ENCODE measurements at places on chromosomes 13 and 19.

GRCh38 chr13:111161601-111162600 is 46.8 kb downstream of the ARHGEF7 start:
- DNase-seq = no peak

DNA sequence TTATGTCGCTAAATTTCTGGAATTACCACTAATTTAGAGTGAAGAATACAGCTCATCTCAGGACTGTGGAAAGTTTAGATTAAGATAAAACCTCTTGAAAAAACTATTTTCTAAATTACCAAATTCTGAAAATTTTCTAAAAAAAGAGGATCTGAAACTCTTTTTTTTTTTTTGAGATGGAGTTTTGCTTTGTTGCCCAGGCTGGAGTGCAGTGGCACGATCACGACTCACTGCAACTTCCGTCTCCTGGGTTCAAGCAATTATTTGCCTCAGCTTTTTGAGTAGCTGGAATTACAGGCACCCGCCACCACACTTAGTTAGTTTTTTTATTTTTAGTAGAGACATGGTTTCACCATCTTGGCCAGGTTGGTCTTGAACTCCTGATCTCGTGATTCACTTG is 16.6 kb upstream of the ZNF253 start:
- no peak for DNase-seq

DNA sequence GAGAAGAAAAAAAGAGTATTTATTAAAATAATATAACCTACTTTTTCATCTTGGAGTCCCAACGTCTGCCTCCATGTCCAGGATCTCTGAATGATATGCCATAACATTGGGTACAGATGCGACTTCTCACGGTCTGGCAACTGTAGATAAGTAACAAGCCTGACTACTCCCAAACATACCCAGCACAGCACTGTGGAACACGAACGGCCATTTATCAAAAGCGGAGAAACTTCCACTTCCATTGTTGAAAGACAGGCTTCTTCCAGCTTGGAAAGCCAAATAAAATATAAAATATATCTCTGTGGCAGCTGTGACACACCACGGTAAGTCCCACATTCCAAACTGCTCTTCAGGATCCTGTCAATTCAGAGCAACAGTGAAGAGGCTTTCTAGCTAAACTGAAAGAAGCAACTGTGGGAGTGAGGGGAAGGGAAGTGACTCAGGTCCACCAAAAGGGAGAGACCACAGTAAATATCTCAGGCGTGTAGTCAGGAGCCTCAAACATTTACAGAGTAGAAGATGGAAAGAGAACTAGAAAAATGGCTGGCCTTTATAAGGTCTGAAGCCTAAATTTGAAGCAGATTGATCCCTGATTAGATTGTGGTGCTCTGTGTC is 331.7 kb downstream of the LIG4 start:
- no peak for DNase-seq

DNA sequence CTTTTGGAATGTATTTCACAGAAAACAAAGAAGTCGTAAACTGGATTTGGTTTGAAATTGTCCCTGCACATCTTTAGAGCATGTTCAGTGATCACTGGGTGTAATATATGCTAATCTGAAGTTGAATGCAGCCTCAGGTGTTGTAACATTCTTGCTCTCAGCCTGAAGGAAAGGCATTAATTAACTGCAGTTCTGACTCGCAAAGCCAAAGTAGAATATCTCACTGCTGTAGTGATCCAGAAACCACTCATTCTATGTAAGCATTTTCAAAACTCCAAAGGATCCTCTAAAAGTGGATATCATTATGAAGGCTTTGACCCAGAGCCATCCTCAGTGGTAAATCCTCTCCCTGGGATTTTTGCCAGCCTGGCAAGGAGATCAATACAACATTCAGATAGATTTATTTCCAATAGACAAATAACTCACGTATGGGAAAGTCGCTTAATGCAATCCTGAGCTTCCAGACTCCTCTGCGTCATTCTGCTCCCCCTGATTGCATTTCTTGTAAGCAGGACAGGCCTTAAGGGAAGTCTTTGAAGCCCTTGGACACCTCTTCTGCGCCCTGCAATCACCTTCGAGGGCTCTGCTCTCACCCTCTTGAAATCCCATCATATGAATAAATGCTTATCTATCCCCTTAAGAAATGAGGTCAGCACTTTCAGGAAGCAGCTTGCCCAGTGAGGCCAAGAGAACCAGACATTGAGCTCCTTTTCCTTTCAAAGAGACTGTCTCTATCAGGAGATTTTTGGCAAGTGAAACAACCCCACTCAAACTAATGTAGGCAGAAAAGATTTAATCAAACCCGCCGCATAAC is 301.7 kb upstream of the NBEA start:
- no peak for DNase-seq
